ENCODE measurements at places on chromosomes 12 and 14.
A peak's percentile ranks its signal among the peaks of the same experiment; 100 is the strongest.

DNA sequence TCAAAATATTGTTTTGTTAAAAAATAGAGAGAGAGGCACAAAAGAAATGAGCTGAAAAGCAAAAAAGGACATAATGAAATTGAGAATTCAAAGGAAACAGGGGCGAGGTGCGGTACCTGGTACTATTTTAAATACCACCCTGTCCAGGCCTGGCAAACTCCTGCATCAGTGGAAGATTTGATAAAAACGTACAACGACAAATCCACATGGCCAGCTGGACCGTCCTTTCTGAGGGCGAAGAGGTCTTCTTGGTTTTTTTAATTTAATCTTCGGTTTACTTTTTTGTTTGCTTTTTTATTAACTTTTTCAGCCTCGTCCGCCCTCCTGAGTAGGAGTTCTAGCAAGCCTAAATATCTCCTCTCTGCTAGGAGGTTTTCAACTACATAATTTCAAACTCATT lies 11.9 kb downstream of the BCL11B start:
- ATAC-seq, result no peak

- ATAC-seq, result no peak
Observed at GRCh38 chr14:33941718-33942117, 9.2 kb downstream of the EGLN3 start.

DNA sequence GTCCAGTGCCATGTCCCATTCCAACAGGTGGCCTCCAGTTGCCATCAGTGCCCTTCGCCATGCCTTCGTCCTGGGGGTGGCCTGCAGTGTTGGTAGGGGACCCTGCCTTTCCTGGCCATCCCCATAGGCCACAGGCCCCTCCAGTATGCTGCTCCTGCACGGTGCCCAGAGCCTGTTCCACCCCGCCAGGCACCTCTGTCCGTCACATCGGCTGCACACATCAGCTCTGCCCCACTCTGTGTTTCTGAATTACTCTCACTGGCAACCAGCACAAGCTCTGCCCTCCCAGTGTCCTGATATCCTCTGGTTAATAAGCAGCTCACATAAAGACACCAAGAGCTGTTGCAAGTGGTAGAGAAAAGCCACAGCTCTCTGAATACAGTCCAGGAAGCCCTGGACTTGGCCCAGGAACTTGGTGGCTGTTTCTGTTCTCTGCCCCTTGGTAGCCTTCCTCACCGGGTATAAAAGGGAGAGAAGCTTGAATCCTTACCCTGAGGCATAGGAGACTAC lies 31.3 kb upstream of the ATP2A2 start:
- ATAC-seq, result no peak

DNA sequence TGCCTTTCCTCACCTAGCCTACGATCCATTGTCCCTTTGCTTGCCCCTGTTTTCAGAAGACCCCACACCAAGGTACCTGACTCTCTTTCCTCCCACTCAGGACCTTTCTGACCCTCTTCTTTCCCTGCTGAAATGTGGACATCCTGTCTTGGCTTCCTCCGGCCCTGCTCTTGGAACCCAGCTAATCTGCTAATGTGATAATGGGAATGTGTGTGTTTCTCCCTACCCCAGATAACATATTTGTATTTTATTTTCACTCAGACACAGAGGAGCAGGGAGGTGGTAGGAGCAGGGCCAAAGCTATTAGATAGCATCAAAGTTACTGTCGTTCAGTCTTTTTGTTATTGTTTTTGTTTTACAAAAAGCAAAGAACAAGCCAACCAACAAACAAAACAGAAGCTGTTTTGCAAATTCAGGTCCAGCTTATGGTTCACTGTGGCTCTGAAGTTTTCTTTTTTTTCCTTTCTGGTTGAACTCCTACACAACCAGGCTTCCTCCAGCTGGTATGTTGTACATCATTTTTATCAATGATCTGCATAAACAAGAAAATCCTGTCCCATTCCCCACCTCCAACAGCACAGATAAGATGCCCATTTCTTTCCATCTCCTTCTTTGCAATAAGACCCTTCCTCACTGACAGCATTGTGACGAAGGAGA lies 137.3 kb downstream of the C12orf75 start:
- ATAC-seq, result no peak

- no peak for ATAC-seq
Observed at GRCh38 chr12:13102461-13103195, 839 bp downstream of the GSG1 start.

GRCh38 chr14:56304456-56304855 lies 186.2 kb downstream of the PELI2 start:
- no peak for ATAC-seq

DNA sequence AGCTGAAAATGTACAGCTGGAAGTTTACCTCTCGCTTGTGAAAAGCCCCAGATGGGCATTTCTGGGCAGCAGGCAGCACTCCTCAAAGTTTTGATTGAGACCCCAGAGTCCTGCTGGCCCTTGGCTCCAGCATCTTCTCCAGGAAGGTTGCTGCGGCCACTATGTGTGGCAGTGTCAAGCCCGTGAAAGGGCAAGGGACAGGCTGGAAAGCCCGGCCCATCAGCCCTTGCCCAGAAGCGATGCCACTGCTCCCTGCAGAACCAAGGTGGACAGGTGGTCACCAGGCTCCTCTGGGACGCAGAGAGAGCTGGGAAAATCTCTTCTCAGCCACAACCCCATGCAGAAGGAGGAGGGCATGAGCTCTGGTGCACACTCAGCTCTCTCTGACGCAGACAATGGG lies 73.5 kb upstream of the BCL11B start:
- no peak for ATAC-seq

GRCh38 chr12:4539167-4539870 lies 629 bp downstream of the RAD51AP1 start:
- no peak for ATAC-seq

DNA sequence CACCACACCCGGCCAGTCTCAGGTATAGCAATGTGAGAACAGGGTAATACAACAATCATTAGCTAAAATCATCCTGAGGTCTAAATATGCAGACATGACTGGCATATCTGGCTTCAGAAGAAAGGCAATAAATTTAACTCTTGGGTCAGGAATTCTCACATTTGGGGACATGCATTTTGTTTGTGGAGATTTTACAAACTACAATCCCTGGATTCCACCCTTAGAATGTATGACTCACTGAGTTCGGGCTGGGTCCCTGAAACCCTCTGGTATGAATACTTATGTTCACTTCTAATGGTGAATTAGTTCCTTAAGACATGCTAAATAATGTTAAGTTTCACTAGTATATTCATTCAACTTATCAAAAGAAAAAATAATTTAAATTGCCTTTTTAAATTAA lies 98.9 kb upstream of the HMGA2 start:
- peak; percentile 39 for ATAC-seq

DNA sequence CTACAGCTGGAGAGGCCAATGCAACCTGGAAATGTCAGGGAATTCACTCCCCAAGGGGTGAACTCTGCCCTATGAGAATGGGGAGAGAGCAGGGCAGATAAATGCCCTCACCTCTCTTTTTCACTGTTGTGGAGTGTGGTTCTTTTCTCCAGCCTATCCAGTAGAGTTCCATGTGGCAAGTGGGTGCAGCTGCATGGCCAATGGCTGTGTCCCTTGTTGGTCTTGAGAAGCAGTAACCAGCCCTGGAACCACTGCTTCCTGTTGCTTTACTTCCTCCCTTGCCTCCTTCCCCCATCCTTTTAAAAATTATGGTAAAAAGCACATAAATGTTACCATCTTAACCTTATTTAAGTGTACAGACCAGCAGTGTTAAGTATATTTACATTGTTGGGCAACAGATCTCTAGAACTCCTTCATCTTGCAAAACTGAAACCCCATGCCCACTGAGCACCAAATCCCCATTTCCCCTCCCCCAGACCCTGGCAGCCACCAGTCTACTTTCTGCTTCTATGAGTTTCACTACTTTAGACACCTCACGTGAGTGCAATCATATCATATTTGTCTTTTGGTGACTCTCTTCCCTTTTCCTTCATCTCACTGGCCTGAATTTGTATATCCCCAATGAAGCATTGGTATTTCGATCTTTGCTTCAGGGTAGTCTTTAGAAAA lies 77.0 kb upstream of the GRIP1 start:
- ATAC-seq, result no peak
